ENCODE measurements at places on chromosomes 4 and X.

GRCh38 chr4:18556402-18556801 is 534.8 kb upstream of the LCORL start:
- no peak for DNase-seq

GRCh38 chr4:164136180-164136616 is 617.7 kb upstream of the SMIM31 start:
- DNase-seq: no peak

- DNase-seq: no peak
Observed at GRCh38 chr4:24477919-24478318, 106.4 kb downstream of the DHX15 start.

DNA sequence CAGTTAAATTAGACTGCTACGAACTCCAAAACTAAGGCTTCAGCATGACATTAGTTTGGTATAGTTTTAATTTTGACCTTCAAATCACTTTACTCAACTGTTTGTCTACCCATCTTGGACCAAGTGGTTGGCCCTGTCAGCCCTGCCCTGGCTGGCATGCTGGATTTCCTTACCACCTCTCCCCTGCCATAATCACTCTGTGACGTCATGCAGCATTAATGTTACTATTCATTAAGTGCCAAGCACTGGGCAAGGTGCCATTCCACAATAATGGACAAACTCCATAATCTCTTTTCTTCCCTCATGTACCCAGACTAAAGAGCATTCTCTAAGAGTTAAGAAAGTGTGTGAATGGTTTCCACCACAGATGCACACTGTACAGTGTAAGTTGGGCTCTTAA is 277.0 kb upstream of the INTU start:
- no peak for DNase-seq

- no peak for DNase-seq
Observed at GRCh38 chrX:41522671-41523070, 75.5 kb downstream of the NYX start.

DNA sequence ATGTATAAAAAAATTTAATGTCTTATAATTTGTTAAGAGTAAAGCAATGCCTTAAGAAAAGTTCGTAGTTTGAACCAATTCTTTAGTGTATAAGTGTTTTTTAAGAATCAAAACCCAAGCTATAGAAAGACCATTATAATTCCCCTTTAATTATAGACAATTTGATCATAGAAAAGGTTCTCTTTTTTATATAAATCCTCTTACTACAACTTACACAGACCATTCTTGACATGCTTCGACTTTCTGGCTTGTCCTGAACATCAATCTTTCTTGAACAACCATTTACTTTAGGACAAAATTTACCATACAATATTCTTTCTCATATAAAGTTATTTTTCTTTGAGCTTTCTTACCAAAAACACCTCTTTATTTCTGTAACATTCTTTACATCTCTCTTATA is 330.5 kb upstream of the SPANXN1 start:
- DNase-seq: no peak

DNA sequence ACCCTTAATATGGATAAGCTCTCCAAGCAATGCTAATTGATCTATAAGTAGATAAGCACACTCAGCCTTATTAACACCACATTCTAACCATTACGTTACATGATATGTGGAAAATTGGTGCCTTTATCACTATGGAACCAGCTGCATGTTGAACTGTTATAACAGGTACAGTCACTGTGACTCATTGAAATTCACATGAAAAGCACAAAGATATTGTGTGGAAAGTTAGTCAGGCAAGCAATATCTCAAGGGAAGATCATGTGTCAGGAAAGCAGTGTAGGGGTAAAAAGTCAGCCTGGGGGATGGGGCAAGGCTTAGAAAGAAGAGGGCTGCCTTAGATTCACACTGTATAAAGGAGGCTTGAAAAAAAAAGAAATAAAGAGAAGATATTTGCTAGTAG is 313.7 kb upstream of the SMIM31 start:
- DNase-seq: no peak

DNA sequence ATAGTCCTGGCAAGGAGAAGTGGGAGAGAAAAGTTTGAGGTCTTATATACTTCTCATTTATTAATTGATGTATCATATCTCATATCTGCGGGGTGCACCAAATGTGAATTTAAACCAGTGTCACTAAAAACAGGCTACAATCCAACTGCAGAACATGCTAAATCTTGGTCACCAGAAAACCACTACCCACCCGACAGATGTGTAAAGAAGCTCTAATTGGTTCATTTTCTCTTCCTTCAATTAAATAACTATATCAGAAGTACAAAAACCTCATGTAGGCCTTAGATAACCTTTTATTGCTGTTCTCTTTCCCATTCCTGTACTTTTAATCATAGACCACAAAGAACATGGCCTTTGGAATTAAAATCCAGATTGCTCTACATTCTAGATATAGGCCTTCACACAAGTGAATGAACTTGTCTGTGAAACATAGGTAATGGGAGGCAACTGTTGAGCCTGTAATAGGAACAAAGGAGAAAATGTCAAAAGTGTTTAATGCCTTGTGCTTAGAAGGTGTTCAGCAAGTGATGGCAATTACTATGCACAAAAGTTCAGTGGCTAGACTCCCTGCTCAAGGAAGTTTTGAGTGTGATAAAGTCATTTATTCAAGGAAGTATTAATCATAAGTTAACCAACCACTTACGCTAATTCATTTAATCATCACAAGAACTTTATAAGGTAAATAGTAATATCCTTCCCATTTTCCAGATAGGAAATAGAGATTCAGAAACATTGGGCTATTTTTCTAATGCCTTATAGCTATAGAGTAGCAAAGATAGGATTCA is 425.6 kb downstream of the INPP4B start:
- DNase-seq: peak; percentile 54

DNA sequence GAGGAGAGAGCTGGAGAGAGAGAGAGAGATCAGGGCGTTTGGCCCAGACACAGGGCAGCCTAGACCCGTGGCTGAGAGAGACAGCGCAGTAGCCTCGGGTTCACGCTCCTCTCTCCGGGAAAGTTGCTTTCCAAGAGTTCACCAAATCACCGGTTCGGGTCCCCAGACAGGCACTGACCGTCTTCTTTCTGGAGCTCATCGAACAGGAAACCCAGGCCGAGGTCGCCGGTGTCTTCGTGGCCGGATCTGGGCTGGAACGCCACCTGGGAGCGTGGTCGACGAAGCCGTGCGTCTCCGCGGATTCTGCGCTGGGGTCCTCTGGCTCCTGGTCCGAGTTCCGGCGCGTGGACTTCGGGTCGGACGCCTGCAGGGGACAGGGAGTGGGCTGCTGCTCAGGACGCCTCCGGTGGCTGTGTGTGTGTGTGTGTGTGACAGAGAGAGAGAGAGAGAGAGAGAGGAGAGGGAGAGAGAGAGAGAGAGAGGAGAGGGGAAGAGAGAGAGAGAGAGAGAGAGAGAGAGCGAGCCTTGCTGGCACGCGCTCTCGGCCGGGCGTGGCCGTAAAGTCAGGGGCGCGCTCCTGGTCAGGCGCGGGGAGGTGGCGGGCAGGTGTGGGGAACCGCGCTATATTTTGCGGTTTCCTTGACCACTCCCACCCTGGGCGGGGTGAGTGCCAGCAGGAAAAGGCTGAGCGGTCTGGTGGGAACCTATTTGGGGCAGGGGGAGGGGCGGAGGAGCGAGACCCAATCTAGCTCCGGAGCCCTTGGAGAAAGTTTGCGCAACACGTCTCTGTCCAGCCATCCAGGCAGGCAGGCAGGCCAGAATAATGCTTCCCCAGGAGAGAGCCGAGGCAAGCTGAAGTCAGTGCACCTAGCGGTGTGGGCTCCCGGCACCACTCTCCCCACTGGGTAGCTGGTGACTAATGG is 62.1 kb downstream of the RHOXF2B start:
- peak; percentile 47 for DNase-seq

DNA sequence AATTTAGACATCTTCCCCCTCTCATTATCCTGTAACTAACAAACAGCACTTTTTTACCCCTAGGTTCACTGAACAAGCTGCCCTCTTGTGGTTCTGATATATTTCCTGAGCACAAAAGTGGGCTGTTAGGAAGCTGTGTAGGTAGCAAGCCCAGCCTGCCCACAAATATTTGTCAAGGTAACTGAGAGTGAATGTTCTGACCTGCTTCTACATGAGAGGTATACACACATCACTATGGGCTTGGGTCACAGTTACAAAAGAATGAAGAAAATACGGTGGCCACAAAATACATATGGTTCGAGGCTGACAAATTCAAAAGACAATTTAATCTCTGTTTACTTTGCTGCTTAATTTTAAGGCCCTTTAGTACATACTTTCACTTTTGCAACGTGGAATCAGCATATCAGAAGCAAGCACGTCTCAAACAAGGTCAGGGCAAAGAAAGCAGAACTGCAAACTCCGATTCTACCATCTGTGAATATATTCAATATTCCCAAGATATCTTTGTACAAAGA is 78.7 kb downstream of the RBM47 start:
- peak; percentile 75 for DNase-seq

GRCh38 chrX:17592117-17592516 is 145.2 kb upstream of the SCML1 start:
- DNase-seq: no peak

- DNase-seq: no peak
Observed at GRCh38 chrX:2397229-2398063, 103.3 kb downstream of the DHRSX start.

GRCh38 chr4:99411041-99411440 is 24.1 kb downstream of the ADH7 start:
- DNase-seq: no peak

GRCh38 chr4:180664766-180665368 is 1578.3 kb upstream of the TENM3 start:
- DNase-seq: peak; percentile 89

- peak; percentile 66 for DNase-seq
Observed at GRCh38 chr4:150385606-150386005, 196.3 kb upstream of the MAB21L2 start.

GRCh38 chrX:18855919-18856644 is 127.8 kb downstream of the PHKA2 start:
- peak; percentile 24 for DNase-seq

DNA sequence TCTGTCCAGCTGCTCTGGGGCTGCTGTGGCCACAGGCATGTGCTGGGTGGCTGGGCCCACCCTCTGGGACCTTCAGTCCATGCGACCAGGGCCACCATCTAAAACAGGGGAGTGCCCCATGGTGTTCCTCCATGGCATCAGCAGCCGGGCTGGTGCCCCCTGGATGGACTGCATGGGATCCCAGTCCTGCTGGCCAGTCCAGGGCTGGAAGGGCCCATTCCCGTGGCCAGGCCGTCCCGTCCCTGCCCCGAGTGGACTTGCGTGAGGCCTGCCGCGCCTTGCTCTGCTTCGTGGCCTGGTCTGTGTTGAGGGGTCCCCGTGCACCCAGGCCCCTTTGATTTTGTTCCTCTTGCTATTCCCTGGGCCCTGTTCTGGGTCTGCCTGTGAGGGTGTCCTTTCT is 36.4 kb downstream of the SORCS2 start:
- DNase-seq: no peak

DNA sequence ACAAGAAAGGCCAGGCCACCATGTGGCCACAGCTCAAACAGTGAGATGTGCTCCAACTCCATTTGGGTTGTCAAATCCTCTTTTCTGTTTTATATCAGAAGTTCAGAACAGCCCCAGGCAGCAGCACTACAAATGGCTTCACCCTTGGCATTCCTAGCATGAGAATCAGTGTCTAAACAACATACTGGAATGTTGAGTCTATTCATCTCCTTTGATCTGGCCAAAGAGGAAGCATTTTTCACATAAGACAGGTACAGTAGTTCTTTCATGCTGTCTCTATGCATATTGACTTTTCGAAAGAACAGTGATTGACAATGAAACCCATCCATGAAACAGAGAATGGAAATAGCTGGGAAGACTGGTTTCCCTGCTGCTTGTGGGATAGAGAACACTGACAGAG is 289.5 kb downstream of the USP46 start:
- no peak for DNase-seq

DNA sequence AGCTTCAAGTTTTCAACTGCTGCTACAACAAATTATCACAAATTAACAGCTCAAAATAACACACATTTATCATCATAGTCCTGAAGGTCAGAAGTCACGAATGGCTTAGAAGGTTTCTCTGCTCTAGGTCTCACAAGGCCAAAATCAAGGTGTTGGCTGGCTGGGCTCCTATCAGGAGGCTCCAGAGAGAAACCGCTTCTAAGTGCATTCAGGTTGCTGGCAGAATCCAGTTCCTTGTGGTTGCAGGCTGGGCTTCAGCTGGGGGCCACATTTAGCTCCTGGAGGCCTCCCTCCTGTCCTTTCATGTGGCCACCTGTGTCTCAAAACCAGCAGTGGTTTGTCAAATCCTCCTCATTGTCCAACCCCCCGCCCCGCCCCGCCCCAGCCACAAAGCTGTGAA is 15.4 kb downstream of the MRFAP1 start:
- peak; percentile 53 for DNase-seq

DNA sequence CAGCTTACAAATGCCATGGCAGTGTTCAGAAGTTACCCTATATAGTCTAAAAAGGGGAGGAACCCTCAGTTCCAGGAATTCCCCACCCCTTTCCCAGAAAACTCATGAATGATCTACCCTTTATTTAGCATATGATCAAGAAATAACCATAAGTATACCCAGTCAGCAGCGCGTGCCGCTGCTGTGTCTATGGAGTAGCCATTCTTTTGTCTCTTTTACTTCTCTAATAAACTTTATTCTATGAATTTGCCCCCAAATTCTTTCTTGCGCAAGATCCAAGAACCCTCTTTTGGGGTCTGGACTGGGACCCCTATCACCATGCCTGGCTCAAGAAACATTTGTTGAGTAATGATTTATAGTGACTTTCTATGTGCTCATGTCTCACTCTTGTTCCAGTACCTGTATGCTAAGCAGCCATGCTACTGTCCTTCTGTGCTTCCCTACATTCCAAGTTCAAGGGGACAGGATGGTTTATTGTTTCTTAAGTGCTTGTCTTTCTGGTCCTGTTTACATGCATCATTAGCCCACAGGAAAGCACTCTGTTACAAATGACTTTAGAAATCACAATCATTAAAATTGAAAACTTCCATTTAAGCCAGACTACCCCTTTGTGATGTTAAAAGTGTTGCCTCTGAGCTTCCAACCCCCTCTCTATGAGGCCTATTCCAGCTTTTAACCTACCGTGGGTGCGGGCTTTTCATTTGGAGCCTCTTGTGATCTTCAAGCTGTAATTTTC is 63.4 kb upstream of the S100G start:
- no peak for DNase-seq

GRCh38 chr4:158997660-158998349 is 105.1 kb upstream of the RAPGEF2 start:
- DNase-seq: no peak

DNA sequence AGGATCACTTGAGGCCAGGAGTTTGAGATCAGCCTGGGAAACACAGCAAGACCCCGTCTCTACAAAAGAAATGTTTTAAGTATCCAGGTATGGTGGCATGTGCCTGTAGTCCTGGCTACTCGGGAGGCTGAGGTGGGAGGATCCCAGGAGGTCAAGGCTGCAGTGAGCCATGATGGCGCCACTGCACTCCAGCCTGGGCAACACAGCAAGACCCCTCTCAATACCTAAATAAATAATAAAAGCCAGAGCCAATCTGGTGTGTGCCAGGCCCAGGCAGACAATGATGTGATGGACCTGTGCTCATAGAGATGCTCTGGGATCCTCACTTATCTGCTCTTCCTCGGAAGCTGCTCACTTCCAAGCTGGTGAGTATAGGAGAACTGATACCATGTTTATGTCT is 18.2 kb upstream of the SASH3 start:
- DNase-seq: no peak

GRCh38 chr4:57426779-57427395 is 316.7 kb upstream of the IGFBP7 start:
- DNase-seq: peak; percentile 80

Measured in hematopoietic multipotent progenitor cell treated with erythropoietin and hydrocortisone succinate and interleukin-3 and kit ligand, for 4 days (in vitro differentiated cells).